ENCODE measurements at places on chromosomes 4 and X.

DNA sequence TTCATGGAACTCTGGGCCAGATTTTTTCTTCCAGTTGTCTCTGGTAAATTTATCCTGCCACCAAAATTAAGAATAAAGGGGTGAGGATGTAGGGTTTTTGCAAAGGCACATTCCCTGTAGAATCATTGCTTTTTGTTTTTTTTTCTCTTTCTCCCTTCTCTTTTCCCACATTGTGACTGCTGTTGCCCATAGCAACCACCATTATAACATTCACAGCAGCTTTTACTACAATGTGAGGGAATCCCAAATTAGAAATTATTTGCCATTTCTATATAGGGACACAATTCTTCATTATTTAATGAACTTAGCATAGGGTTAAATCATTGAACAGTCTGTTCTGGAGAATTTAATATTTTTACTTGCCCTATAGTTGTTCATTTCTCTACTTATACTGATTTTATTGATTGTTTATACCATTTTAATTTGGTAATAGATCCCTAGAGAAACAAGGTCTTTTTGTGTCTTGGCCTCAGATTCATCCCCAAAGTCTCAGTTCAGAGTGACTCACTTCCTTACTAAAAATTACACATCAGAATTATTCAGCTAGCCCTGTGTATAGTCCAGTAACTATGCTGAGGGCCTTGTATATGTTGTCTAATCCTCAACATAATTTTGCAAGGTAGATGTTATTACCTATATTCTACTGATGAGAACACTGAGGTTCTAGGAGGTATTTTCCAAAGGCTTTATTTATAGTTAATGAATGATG, 80.8 kb upstream of the ANK2 start:
- DNase-seq, result no peak

DNA sequence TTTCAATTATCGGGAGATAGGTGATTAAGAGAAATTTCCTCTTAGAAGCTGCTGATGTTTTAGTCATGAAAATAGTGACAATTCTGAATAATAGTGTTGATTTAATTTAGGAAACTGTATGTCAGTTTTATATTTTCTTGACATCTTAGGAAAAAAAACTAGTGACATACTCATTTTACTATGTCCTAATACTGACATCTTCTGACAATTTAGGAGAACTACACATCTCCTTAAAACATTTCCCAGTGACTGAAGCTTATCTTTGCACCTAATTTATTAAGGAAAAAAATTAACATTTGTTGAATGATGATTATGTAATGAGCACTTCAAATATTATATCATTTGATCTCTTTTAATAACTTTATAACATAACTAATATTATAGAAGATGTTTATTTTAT, 42.0 kb upstream of the RBMXL3 start:
- no peak for DNase-seq

DNA sequence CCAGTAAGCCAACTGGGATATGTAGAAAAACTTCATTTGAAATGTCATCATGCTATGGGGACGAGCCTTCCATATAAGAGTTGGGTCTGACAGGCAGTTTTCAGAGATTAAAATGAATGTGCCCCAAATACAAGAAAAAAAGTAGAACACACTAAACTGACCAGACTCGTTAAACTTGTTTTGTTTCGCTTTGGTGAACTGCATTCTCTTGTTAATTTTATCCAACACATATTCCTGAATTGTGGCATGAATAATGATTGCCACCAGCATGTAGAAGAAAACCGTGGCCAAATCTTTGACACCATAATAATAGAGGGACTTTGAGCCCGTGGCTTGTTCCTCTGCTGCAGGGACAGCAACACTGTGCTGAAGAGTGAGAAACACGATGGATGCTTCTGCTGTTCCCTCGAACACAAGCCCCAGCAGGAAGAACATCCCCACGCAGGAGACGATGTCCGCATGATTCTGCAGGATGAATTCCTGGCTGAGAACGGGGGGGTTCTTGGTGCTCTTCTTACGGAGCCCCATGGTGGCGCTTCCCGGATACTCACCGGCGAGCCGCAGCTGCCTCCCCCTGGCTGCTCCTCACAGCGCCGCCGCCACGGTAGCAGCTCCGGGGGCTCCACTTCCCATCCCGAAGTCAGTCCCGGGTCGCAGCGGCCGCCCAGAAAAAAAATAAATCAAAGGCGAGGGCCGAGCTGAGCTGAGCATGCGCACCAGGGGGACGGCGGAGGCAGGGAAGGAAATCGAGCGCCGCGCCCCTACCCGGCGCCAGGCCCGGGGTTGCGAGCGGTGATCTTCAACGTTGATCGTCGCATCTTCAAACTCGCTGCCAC, at the start of gene TRAM1L1:
TRAM1L1 (minus strand) TSS at position 711 of the 836 bp plus-strand sequence; CDS start at position 528, 183 bp downstream.
- DNase-seq, result peak; percentile 75

DNA sequence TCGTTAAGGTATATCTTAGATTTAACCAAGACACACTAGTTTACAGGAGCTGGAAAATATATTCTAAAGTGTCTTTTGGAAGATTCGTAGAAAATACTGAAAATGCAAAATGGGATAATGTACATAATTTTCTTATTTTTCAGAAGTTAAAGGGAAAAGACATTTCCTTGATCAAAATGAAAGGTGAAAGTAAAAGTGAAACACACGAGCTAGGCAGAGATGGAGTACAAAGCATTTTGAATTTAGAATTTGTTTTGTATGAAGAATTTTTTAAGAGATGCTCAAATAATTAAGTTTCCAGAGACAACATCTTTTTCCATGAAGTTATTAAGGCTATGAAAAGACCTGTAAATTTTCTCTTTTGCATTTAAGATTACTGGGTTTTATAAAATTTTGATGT, 2192.6 kb upstream of the AGA start:
- DNase-seq, result no peak

Measured in progenitor cell of endocrine pancreas (in vitro differentiated cells).